ENCODE measurements at places on chromosomes 12 and 14.
A peak's percentile ranks its signal among the peaks of the same experiment; 100 is the strongest.

GRCh38 chr14:89600950-89601826, 184.2 kb upstream of the FOXN3 start:
- DNase-seq = no peak

DNA sequence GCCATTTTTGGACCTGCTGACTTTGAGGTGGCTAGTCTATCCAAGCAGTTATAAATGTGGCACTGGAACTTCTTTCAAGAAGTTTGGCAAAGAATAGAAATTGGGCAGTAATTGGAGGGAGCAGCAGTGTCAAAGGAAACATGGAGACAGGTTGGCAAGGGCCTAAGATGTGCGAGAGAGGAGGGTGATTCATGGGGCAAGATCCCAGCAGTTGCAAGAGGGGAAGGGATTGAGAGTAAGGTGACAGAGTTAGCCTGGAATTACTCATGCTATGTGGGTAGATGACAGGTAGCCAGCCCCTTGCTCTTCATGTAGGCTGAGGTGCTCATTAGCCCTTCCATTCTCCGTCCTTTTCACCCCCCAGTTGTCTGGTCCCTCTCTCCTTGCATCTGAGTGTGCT, 42.2 kb downstream of the FBXL14 start:
- DNase-seq = no peak

- no peak for DNase-seq
These were observed 723 bp downstream of the KIF21A start for GRCh38 chr12:39441963-39442830.

DNA sequence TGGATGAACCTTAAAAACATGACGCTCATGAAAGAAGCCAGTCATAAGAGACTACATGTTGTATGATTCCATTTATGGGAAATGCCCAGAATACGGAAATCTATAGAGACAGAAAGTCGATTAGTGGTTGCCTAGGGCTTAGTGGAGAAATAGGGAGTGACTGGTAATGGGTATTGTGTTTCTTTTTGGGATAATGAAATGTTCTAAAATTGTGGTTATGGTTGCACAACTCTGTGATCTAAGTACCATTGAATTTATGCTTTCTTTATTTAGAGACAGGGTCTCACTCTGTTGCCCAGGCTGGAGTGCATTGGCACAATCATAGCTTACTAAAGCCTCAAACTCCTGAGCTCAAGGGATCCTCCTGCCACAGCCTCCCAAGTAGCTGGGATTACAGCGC, 8.0 kb downstream of the RBMS2 start:
- DNase-seq = no peak

DNA sequence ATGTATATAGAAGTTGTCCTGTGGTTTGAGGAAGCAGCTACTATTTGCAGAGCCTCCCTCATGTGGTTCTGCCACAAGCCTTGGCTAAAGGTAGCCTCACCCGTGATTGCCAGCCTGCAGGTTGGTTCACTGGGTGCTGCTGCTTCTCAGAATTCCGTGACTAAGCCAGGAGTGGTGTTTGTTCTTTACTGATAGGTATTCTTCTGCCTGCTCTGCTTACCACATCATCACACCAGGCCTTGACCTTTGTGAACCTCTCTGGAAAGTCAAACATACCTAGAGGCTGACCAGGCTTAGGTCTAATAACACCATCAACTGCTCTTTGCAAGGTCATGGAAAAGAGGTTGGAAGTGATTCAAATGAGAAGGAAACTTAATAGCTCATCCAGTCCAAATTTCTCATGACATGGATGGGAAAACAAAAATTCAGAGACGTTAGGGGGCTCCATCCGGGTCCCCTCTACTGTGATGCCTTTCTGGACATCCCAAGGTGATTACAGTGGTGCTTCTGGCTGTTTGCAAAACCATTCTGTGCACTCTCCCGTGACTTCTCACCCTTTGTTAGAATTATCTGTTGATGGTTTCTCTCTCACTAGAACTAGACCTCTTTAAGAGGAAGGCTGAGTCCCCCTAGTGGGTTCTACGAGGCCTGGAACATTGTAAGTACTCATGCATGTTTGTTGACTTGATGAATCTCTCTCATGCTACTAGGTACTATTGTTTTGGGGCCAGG, 8.5 kb upstream of the SOCS2 start:
- DNase-seq = no peak

- peak; percentile 21 for DNase-seq
These were observed 9.8 kb upstream of the ZNF385A start for GRCh38 chr12:54394281-54394719.

DNA sequence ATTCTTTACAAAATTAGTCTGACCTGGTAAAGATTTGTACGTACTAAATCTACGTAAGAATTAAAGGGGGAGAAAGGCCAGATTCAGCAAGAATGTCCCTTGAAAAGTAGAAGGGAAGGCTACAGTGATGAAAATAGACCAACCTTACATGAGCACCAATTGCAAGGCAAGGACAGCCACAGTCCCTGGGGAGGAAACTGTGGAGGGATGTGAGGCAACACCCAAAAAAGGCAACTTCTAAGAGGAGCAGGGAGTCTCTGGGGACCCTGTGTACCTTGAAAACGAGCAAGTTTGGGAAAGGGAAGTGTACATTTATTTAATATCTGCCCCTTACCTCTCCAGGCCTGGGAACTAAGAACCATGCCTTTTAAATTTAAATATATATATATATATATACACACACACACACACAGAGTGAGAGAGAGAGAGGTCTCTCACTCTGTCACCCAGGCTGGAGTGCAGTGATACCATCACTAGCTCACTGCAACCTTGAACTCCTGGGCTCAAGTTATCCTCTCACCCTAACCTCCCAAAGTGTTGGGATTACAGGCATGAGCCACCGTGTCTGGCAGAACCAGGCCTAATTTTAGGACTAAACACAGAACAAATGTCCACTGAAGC, 56.4 kb downstream of the TMCC3 start:
- no peak for DNase-seq

DNA sequence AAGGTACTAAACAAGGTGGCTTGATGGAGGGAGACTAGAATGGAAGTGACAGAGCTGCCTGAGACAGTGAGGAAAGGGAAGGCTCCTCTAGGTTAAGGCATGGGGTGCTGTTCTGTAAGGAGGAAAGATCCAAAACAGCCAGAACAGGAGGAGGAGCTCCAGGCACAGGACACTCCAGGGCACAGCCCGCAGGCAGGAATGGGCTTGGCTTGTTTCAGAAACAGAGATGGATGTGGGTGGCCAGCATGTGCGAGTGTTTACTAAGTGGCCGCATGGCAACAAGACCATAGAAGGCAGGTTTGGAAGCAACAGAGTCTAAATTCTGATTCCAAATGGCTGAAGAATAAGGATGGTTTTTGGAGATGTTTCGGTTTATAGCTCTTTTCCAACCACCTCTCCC, 889.1 kb downstream of the AACS start:
- no peak for DNase-seq

GRCh38 chr12:96103067-96103644, 67.8 kb upstream of the LTA4H start:
- DNase-seq = no peak

GRCh38 chr14:29165431-29165830, 398.8 kb downstream of the FOXG1 start:
- DNase-seq = peak; percentile 70

- no peak for DNase-seq
These were observed 121.9 kb downstream of the PIK3C2G start for GRCh38 chr12:18383203-18383602.

- DNase-seq = no peak
These were observed 175.8 kb upstream of the HMGA2 start for GRCh38 chr12:65648461-65648860.

DNA sequence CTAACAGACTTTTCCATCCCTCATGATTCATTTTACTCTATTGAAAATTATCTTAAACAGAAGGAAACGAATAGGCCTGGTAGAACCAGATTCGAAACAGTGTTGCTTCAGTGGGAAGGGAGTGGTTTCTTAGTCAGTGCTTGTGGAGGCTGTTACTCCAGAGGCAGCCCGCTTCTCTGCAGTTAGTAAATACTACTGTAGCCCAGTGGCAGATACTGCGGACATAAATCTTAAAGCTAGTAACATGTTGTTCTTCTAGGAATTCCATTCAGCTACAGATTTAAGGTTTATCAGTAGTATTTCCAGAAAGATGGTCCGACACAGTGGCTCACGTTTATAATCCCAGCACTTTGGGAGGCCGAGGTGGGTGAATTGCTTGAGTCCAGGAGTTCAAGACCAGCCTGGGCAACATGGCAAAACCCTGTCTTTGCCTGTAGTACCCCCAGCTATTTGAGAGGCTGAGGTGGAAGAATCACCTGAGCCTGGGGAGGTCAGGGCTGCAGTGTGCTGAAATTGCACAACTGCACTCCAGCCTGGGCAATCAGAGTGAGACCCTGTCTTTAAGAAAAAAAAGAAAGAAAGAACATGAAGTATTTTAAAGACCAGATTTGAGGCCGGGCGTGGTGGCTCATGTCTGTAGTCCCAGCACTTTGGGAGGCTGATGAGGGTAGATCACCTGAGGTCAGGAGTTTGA, 45.9 kb downstream of the DIP2B start:
- DNase-seq = no peak
